ENCODE measurements at places on chromosomes 11 and 22.

- no peak for DNase-seq
These were observed 70.1 kb upstream of the PICALM start for GRCh38 chr11:86138958-86139357.

DNA sequence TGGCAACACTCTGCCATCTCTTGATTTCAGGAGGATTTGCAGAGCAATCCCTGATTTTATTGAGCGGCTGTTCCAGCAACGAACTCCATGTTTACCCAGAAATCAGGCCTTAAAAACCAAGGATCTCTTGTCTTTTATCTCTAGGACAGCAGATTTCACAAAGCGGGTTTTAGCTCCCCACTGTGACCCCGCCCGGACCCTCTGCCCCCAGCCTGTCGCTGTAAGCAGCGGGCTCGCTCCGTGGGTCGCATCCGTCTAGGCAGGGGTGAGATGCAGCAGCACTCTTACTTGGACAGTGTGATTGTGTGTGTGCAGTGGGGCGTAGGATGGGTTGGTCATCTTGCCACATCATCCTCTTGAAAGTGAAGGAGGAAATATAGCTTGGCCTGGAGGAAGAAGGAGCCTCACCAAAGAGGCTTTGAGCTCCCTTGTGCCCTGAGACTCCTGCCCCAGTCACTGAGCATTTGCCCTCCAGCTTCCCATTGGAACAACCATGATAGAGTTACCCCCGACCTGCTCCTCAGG, 189.2 kb upstream of the TBCEL start:
- no peak for DNase-seq

- no peak for DNase-seq
These were observed 76.1 kb downstream of the RPL27A start for GRCh38 chr11:8758619-8759169.

- no peak for DNase-seq
These were observed 703.4 kb downstream of the NTM start for GRCh38 chr11:132073787-132074186.

GRCh38 chr11:59787816-59788215, 22.8 kb downstream of the MRPL16 start:
- DNase-seq, result no peak

DNA sequence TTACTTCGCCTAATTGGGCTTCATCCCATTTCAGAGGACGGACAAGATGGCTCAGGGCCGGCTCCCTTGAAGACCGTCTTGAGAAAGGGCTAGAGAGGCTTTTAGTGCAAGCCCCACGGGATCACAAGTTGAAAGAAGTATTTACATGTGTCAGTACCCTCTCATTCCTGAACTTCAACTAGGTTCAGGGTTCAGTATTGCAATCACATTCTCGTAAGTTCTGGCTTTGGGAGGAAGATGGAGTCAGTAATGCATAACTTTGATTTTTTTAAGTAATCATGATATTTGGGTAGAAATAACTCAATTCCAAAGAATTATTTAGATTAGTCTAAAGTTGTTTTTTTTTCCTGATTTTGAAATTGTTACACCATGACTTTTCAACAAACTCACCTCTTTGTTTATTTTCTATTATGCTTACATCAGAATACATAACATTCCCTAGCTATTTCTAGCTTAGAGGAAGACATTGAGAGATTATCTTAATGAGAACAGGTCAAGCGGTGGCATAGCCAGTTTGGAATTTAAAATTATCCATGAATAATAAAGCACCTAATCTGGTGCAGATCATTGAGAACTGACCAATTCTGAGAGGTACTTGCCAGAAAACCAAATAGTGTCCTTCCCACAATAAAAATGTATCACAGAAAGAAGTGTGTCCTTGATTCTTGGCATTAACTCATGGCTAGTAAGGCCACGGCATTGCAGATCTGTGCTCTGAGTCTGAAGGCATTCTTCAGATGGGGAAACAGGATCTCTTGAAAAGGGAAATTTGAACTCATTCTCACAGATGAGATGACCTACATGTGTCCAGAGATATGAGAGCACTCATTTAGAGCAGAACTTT, 92.1 kb upstream of the BLID start:
- DNase-seq, result no peak

GRCh38 chr11:10524471-10524870, 16.5 kb downstream of the RNF141 start:
- no peak for DNase-seq

DNA sequence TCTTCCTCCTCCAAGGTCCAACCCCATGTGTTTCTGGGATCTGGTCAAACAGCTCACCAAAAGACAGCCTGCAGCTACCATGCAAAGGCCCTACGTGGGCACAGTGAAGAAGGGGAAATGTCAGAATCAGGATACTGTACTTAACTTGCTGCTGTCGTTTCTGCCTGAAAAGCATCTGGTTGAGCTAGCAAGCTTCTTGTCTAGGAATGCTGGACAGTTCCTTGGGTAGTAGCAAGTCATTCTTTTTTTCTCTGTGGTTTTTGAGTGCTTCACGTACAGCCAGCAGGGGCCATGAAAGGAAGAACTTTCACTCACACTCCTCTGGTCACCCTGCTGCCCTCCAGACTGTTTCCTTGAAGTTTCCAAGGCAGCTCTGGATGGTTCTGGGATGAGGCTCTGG, 24.7 kb downstream of the RCOR2 start:
- no peak for DNase-seq

DNA sequence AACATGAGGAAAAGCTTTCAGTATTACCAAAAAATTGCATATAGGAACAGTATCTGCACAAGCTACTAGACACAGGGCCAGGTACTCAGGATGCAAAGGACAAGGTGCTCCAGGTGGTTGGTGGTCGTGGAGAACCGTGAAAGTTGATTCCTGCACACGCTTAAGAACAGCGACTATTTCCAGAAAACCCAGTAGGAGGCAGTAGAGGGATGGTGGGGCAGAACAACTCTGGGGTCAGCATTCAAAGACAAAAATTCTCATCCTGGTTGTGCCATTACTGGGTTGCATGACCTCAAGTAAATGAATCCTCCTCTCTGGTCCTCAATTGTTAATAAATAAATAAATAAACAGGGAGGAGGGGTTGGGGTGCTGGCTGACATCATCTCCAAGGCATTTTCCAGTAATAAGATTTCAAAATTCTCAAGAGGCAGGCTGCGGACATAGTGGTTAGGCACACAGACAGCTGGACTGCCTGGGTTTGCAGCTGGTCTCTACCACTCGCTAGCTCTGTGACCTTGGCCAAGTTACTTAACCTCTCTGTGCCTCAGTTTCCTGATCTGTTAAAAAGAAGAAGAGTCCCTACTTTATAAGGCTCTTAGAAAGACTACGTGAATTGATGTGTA, 89.6 kb downstream of the ISX start:
- DNase-seq, result no peak

GRCh38 chr11:2189938-2190656, 18.5 kb upstream of the TH start:
- DNase-seq, result no peak

DNA sequence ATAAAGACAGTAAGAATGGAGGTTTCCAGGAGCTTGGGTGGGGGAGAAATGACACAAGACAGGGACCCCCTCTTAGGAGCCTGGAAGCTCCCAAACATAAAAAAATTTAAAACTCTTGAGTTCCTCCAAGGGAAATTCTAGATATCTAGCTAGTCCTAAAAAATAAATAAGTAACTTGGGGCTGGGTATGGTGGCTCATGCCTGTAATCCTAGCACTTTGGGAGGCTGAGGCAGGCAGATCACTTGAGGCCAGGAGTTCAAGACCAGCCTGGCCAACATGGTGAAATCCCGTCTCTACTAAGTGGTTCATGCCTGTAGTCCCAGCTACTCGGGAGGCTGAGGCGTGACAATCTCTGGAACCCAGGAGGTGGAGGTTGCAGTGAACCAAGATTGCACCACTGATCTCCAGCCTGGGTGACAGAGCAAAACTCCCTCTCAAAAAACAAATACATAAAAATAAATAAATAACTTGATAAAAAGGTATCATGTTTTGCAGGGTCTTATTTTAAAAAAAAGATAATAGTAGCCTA, 20.0 kb upstream of the TOP3B start:
- DNase-seq, result no peak

DNA sequence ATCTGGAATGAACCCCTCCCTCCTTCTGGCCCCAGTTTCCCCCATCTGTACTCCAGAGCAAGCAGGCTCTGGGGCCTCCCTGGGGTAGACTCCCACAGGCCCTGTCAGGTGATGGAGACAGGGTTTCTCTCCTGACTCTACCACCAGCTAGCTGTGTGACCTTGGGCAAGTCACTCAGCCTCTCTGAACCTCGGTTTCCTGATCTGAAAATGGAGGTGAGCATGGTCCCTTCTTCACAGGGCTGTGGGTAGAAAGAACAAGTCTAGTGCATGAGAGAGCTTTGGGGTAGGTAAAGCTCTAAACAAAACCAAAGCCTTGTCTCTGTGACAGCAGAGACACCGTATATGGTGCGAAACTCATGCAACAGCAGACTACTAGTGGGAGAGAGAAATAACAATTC, 5.6 kb downstream of the CD5 start:
- no peak for DNase-seq

GRCh38 chr22:38940811-38941384, 16.5 kb upstream of the APOBEC3A start:
- no peak for DNase-seq

DNA sequence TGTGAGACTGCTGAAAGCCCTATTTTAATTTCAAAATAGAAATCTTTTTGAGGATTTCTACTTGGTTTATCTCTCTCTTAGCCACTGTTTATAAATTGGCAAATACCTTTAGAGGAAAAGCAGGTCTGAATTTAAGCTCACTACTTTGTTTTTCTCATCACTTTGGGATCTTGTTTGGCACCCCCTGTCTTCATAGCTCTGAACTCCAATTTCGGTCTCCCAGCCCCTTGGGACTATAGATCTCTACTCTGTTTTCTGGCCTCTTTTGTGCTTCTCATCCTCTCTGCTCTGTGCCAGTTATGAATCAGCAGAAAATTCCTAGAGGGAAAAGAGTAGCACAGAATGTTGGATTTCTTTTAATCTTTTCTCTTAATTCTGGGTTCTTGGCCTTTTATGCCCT, 118.3 kb downstream of the CYP2R1 start:
- no peak for DNase-seq

DNA sequence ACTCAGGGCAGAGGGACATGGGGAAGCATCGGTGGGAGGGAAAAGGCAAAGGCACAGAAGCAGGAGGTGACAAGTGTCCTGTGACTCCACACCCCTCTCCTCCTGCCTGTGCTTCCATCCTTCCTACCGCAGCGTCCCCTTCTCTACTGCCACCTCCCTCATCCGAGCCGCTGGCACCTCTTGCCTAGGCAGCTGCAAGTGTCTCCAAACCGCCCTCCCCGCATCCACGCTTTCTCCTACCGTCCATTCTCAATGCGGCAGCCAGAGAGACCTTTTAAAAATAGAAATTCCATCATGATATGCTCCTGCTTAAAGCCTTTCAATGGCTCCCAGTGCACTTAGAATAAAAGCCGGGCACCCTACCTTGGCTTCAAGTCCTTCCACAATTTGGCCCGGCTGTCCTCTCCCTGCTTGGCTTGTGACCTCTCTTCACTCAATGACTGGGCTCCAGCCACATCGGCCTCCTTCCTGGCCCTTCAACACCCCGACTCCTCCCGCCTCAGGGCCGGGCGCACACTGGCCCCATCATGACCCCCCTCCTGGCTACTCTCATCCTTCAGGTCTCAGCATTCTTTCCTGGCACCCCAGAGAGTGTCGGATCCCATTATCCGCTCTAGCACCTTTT, 16.5 kb downstream of the LRRC10B start:
- DNase-seq, result no peak

- DNase-seq, result no peak
These were observed 32.8 kb upstream of the CTTN start for GRCh38 chr11:70365544-70365927.

GRCh38 chr11:71202598-71202944, 49.8 kb downstream of the SHANK2 start:
- no peak for DNase-seq

DNA sequence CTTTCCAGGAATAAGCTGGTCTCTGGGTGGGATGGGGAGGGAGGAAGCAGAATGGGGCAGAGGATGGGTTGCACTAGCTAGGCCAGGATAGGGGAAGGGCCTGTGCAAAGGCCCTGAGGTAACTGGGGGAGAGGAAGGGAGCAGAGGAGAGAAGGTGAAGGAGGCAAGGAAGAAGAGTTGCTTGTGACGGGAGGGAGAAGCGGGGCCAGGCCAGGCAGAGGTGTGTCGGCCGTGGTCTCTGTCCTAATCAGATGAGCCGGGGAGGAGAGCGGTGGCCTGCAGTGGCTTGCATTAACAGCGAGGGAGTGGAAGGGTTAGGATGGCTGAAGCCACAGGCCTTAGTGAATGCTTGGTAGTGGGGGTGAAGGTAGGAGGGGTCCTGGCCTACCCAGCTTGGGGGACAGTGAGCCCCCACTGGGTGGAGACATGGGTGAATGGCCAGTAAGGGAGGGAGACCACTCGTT, 6.0 kb upstream of the DERL3 start:
- no peak for DNase-seq

DNA sequence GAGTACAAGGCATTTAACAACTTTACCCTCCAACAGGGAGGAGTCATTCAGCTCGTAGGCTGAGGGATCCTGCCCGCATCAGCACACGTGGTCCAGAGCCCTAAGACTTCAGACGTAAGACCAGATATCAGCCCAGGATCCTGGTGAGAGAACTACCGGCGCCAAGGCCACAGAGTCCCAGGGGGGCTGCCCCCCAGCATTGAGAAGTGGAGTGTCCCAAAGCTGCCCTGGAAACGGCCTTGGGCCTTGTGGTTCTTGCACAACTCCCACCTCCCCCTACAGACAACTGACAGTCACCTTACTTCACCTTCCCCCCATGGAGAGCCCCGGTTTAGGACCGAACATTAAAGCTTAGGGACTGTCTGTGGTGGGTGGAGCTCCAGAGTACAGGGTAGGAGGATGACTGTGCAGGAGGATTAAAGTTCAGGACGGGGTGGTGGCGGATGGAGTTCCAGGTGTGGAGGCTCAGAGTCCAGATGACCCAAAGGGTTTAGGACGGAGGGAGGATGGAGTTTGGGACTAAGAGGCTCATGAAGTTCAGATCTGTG, 1.0 kb downstream of the C11orf91 start:
- no peak for DNase-seq

DNA sequence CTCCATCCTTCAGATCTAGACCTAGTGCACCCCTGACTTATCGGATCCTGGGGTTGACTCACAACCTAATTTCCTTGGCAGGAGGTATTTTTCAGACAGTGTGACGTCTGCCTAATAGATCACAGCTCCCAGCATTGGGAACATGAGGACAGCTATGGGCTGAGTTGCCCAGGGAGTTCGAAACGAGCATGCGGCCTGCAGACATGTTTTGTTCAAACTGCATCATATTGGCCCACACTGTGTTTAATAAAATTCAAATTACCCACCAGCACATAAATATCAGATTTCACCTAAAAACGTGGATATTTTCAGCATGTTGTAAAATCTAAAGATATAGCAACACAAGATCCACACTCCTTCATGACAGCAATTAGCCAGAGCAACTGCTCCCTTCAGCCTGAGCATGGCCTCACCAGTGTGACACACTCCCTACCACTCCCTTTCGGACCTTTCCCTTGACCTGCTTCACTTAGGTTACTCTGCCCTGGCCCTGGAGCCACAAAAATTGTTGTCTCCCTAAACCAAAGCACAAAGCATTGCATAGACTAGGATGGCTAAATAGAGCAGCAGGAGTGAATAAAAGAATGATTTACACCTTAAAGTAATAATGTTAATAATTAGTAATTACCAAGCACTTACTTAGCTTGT, 53.6 kb upstream of the USP47 start:
- DNase-seq, result no peak

GRCh38 chr22:41920271-41920976, 5.5 kb upstream of the SHISA8 start:
- no peak for DNase-seq

Measured in gastrocnemius medialis (tissue), 4 donors.